ENCODE measurements at places on chromosomes 5 and 9.

- DNase-seq: no peak
These were observed at the start of gene SPINK6 for GRCh38 chr5:148202531-148203203. TSS of gene SPINK6 (plus strand) at chr5:148203042. CDS start at chr5:148203097, 55 bp downstream.

DNA sequence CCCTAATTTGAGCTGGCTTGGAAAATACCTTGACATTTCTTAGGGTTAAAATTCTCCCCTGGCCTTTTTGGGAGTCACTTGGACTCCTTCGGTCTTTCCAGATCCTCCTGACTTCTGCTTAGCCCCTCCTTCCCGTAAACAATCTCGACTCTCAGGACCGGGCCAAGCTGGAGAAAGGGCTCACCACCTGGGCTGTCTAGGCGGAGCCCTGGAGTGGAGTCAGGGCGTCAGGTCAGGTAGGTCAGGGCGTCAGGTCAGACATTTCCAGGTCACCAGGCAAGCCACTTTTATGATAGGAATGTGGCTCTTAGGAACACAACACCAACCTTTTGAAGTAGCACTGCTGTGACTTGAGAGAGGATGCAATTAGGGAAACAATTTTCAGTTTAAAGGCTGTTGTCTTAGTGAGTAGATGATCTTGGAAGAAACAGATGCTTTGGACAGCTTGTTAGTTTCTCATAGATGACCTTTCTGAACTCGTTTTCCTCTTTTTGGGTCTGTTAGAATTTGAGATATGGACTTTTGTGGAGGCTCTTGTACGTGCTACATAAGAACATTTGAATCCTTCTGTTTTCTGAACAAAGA lies 12.8 kb downstream of the OSTF1 start:
- DNase-seq: no peak

DNA sequence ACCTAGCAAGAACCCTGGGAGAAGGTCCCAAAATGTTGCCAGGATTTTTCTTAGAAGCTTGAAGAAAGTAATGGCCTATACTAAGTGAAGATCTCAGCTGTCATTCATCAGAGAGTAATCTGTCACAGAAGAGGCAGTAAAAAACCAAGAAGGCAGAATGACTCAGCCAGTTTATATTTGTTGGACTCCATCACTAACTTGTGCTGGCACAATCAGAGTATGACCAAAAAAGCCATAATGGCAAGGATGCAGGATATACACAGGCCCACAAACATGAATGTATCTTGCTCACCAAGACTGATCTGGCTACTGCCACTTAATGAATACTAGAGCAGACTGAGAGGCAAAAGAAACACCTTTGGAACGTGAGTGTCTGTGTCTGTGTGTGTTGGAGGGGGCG lies 104.0 kb upstream of the POU5F2 start:
- no peak for DNase-seq

- no peak for DNase-seq
These were observed 75.0 kb downstream of the PTPDC1 start for GRCh38 chr9:94159069-94159939.

- no peak for DNase-seq
These were observed 126.6 kb downstream of the SLC24A2 start for GRCh38 chr9:19662213-19662612.

GRCh38 chr9:86772635-86772993 lies 174.7 kb downstream of the GAS1 start:
- DNase-seq: no peak

DNA sequence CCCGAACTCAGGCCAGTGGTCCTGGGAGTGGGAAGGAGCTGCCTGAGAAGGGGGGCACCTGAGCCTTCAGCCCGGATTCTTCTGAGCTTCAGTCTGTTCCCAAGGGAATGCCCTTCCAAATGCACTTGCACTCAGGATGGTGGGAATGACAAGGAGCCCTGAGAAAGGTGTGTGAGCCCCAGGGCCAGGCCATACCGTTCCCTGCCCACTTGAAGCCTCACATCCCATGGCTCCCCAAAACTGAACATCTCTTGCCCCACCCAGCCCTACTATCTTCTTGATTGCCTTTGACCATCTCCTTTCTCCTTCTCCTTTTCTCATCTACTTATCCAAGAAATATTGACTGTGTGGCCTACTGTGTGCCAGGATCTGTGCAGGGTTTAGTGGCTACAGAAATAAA lies 84.4 kb upstream of the HSPA9 start:
- DNase-seq: no peak

- no peak for DNase-seq
These were observed 5.9 kb downstream of the FKBP15 start for GRCh38 chr9:113215132-113215531.

DNA sequence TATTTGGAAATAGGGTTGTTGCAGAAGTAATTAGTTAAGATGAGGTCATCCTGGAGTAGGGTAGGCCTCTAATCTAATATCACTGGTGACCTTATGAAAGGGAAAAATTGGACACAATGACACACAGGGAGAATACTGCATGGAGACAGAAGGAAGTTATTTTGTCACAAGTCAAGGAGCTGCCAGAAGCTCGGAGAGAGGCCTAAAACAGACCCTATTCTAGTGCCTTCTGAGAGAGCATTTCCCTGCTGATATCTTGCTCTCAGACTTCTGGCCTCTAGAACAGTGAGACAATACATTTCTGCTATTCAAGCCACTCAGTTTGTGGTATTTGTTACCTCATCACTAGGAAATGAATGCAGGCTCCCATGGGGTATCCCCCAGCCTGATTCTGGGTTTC lies 332.9 kb downstream of the CSNK1G3 start:
- DNase-seq: no peak

GRCh38 chr5:149211566-149211965 lies 60.1 kb upstream of the AFAP1L1 start:
- DNase-seq: no peak

DNA sequence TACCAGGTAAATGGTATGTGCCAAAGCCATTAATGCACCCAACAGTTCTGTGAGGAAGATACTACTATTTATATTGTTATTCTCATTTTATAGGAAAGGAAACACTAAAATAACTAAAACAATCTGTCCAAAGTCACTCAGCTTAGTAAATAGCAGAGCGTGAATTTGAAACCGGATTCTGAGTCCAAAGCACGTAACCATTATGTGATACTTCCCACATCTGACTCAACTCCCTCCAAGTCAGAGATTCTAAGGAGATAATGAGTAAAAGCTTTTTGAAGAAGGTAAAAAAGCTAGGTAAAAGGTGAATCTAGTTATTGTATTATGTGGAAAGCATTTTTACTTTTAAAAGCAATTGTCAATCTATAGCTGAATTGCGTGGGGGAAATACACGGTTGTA lies 208.9 kb downstream of the PBX3 start:
- no peak for DNase-seq

DNA sequence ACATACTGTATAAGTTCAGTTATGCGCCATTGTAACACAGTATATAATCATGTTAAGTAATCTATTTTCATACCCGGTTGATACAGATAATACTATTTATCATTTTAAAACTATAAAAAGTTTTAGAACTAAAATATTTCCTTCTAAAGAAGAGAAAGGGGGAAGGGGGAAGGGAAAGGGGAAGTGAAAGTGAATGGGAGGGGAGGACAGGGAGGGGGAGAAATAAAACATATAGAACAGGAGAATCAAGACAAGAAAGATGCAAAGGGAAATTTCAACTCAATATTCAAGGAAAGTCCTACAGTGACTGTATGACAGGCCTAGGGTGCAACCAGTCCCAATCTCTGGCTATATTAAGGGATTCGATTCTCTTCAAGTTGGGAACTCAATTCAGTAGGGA lies 1278.8 kb downstream of the MAT2B start:
- DNase-seq: no peak

DNA sequence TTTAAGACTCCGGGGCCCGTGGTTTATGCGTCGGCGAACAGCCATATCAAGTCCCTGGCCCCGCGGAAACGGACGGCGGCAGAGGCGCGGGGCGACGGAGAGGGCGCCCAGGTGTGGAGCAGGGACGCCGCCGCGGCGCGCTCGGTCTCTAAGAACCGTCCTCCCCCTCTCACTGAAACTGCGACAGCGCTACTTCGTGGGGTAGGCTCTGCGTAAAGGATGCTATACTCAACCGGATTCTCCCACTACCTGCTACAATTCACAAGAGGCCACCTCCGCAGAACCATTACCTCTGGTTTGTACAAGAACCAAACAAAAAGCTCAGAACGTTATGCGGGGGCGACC lies 404 bp downstream of the MRNIP start:
- DNase-seq: no peak

DNA sequence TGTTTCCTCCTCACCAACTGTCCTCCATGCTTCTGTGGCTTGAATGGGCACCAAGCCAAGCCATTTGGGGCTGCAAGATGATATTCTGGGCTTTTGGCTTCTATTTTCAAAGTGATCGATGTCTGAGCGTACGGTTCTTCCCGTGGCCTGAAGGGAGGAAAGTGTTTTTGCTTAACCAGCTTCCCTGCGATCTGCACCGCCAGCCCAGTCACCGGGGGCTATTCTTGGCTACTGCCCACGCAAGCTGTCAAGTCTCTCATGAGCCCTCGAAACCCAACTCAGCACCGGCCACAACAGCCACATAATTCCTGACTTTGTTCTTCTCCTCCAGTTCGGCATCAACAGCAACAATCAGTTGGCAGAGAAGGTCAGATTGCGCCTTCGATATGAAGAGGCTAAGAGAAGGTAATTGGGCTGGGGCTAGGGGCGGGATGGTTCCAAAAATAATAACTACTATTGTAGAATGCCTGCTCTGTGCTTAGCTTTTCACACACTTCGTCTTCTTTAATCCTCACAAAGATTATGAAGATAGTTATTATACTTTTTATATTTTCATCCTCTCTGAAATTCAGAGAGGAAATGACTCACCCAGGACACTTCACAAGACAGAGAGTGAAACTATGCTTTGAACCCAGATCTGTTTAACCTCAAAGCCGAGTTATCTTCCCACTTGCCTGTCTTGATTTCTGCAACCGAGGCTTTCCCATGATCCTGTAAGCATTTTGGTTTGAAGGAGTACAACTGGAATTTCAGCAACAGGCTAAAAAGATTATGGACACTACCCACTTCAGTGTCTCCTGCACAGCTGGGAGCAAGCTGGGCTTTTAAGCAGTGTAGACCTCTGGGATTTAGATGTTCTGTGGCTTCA lies 76.4 kb upstream of the RARS1 start:
- DNase-seq: no peak

DNA sequence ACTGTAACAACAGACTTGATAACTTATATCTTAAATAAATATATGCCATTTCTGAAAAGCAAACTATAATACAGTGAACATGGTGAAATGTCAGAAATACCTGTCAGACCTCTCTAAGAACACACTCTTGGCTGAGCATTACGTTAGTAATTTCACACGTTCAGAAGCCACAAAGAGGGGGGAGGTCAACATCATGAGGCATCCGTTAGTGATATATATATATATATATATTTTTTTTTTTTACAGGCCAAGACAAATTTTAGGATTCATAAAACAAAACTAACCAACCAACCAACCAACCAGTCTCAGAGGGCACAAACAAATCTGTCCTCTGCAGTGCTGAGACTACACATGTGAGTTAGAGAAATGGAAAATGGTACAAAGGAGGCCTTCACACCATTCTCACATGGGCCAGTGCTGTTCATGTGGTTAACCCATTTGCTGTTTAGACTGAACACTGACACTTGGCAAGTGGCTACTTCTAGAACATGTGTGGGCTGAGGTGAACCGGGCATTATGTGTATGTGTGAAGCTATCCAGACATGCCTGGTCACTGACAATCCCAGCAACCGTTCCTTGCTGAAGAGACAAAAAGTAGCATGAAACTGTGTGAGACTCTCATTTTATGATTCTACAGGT lies 54.5 kb downstream of the ELL2 start:
- no peak for DNase-seq

- DNase-seq: no peak
These were observed 120.7 kb upstream of the PCA3 start for GRCh38 chr9:76643399-76644117.

GRCh38 chr9:4287386-4287785 lies 12.5 kb downstream of the GLIS3 start:
- no peak for DNase-seq

- DNase-seq: no peak
These were observed 171.8 kb upstream of the RAI14 start for GRCh38 chr5:34484216-34484920.

- no peak for DNase-seq
These were observed 65.0 kb downstream of the IRX2 start for GRCh38 chr5:2686321-2687124.

DNA sequence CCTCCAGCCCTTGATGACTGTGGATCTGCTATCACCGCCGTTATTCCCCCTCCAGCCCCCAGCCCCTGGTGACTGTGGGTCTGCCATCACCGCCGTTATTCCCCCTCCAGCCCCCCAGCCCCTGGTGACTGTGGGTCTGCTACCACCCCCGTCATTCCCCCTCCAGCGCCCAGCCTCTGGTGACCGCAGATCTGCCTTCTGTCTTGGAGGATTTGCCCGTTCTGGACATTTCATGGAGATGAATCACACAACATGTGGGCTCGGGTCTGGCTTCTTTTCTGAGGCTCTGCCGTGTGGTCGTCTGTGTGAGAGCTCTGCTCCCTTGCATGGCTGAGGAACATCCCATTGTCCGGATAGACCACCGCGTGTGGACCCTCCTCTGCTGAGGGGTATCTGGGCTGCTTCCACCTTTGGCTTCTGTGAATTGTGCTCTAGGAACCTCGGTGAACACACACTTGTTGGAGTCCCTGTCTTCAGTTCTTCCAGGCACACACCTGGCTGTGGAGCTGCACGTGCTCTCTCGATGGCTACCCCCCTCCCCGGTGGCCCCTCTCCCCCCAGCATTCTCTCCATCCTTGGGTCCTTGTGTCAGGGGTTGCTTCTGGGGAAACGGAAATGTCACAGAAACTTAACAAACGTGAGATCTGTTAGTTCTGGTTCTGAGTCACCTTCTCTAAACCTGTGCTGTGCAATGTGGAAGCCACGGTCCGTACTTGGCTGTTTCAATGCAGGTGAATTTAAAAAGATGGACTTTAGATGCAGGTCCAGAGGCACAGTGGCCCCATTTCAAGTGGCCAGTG lies 105.3 kb upstream of the COL5A1 start:
- peak; percentile 24 for DNase-seq

DNA sequence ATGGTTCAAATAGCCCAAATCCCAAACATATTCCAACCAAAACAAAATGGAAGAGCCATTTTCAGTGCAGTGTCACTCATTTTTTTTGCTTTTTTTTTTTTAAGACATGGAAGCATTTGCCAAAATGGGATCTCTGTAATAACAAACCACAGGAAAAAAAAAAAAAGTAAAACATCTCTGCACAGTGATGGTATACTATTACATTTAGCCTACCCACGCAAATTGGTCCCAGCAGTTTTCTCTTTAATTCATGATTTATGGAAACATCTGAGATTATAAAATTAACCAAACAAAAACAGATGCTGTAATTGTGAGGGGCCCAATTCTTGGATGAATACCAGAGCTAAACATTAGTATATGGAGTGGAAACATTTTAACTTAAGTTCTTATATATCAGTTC lies 566.6 kb downstream of the ZNF608 start:
- DNase-seq: no peak

DNA sequence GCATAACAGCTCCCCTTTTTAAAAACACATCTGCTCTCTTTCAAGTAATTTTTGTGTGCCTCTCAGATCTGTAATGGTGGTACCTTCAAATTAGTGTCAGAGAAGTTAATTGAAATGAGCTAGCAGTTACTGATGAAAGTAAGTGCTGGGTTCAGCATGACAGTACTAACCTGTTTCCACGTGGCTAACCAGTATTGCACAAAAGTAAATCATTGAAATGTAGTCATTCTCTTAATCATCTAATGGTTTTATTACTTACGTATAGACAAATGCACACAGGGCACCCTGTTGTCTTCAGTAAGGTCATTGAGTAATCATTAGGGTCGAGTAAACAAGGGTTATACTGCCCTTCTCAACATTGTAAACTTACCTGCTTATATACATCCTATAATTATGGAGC lies 157.8 kb upstream of the PRR16 start:
- DNase-seq: no peak
